ENCODE measurements at places on chromosomes 1 and 21.

GRCh38 chr1:238196516-238196915 is 305.8 kb upstream of the ZP4 start:
- no peak for DNase-seq

GRCh38 chr1:193339401-193339800 is 153.0 kb upstream of the B3GALT2 start:
- DNase-seq: no peak

GRCh38 chr1:75264112-75264511 is 129.9 kb downstream of the LHX8 start:
- no peak for DNase-seq

DNA sequence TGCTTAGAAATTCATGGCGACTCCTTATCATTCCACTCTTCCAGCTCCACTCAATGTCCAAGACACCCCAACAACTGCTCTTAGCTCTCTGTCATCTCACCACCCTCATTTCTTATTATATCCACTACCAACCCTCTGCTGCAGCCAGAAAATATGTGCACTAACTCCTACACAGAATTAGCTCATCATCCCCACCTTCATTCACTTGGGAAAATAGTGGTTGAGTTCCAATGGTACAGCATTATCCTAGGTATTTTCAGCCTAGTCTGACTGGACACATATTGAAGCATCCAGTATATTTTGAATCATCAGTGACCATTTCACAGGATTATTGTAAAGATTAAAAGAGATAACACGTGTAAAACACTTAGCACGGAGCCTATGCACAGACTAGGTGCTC is 16.7 kb upstream of the VSIG8 start:
- no peak for DNase-seq

- DNase-seq: no peak
Measured at GRCh38 chr1:150484431-150484830, 2.8 kb upstream of the TARS2 start.

GRCh38 chr21:15139898-15140297 is 75.1 kb upstream of the NRIP1 start:
- no peak for DNase-seq

DNA sequence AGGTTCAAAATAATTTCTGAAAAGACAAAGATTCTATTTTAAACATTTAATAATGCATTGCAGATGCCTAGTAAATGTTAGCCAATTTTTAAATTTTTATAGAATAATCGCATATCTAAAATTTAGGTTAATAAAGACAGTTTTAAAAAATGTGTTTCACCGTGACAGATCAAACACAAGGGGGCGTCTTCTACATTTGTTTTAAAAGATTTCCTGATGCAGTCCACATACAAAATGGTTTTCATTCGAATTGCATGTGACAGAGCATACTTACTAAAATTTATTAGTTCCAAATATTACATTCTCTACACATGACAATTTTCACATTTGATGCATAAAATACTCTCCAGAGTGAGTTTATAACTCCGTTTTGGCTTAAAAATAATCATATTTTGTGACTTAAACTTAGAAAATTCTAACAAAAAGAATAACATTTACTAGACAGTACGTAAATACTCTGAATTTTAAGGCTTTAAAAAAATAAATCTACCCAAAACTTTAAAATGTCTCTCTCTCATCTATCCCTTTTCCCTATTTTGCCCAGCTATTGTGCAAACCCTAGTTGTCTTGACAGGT is 75.5 kb downstream of the ADAMTS1 start:
- no peak for DNase-seq

DNA sequence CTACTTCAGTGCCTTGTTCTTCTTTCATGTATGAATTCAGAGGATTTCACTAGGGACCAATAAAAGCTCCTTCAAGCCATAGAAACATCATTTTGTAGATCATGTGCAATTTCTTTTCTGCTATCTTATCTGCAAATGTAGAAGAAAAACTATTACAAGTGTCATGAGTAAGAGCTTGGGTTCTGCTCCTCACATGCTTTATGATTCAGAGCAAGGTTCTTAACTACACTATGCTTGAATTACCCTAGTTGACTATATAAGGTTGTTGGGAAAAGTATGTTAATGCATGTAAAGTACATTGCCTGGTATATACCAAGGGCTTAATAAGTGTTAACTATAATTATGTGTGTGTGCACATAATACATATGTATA is 91.4 kb upstream of the S1PR1 start:
- no peak for DNase-seq
